ENCODE measurements at places on chromosomes 7 and 10.

GRCh38 chr7:51356849-51357516 is 40.4 kb upstream of the COBL start:
- DNase-seq = no peak

- DNase-seq = no peak
Observed at GRCh38 chr10:24866604-24867583, 85.5 kb downstream of the PRTFDC1 start.

DNA sequence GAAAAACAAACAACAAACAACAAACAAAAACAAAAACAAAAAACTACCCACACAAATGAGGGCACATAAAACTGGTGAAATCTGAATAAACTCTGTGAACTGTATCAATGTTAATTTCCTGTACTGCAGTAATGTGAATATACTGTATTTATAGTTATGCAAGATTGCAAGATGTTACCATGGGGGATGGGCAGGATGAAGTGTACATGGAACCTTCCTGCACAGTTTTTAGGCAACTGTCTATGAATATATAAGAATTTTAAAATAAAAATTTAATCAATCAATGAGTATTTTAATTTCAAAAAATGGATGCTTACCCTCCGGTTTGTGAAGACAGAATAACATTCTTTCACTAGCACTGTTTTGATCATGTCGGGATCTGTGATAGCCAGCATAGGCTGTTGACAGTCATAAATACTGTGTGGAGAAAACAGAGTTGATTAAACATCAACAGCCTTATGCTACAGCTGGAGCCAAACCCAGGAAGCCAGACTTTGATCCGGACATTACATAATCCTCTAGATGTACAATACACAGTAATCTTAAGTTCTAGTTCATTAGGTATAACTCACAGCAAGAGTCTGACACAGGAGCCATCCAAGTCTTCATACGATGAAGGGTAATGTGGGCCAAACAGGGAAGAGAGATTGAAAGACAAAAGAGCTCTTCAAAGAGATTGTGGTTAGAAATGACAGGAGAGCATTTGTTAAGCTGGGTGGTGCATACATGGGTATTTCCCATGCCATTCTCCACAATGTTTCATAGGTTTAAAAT is 14.8 kb downstream of the CYP3A7 start:
- no peak for DNase-seq

DNA sequence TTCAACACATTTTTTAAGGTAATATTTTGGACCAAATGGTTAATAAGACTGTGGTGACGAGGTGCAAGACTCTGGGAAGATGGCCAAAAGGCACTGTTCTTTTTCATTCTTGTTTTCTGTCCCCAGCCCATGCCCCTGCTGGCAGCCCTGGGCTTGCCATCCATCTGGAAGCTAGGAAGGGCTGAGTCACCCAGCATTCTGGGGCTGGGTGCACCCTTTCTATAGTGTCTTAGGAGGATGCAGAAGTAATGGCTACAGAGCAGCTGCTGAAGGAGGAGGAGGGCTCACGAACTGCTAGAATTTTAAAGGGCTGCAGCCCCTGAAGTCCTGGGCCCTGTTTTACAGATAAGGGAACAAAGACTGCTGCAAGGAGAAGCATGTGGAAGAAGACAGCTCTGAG is 42.8 kb upstream of the ZNF32 start:
- DNase-seq = no peak

- DNase-seq = no peak
Observed at GRCh38 chr7:128131731-128132130, 100.5 kb upstream of the LRRC4 start.

- no peak for DNase-seq
Observed at GRCh38 chr7:80603940-80604339, 34.5 kb upstream of the CD36 start.

DNA sequence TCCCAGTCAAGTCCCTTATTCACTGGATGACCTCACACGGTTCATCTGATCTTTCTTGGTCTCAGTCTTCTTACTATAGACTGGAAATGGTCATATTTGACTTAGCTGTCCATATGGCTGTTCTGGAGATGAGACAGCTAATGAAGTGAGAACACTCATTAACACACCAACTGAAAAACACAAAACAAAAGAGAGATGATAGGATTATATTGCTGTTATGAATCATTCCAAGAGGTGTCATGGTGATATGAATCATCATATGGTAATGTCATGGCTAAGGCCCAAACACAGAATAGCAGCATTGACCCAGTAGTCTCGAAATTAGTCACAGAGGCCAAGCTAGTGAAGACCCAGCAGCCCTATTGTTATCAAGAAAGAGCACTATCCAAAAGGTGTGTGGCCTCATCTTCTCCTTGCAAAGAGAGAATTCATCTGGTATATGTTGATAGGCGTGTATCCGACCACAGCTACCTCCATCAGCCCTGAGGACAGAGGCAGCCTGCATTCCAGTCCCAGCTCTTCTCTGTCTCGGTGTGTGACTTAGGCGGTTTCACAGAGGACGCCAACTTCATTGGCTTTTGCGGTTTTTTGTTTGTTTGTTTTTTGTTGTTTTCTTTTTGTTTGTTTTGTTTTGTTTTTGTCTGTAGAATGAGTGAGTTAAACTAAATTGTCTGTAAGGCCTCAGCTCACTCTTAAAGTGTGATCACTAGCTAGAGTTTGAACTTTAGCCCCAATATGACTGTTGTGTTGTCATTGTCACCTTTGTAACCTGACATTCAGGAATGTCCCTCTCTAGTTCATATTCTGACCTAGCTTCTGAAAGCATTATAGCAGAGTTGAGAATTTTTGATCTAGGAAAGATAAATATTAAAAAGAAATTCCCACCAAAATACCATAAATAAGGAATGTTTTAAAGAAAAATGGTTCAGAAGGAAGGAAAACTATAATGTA is 97.4 kb upstream of the PDCD4 start:
- peak; percentile 31 for DNase-seq

DNA sequence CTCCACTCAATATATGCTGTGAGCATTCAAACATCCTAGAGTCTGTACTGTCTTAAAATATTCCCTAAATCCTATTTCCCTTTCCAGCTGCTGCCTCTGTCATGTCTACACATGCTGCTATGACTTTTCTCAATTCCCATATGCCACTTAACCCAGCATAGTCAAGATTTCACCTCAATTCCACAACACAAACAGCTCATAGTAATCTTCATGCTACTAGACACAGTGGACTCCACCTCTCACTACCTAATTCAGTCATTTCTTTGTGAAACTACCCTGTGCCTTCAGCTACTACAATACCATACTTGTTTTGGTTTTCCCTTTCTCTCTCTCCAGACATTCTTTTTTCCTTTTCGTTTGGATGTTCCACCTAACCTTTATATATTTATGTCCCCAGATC is 45.5 kb downstream of the GSAP start:
- no peak for DNase-seq

DNA sequence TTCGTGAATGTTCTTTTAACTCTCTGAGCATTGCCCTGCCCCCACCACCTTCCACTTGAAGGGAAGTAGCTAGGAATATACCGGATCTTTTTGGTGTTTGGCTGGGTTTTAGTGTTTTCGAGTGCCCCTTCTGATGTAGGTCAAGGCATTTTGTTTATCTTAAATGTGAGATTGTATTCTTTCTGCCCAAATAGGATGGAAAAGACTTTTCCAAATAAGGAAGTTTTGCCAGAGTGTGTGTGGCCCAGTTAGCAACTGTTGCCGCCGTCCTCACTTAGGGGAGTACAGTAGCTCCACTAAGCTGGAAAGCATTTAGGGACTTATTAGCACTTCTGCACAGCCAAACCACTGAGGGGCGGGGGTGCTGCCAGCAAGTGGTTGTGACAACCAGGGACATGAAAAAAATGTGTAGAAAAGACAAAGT is 29.8 kb upstream of the VCL start:
- DNase-seq = no peak

GRCh38 chr7:149564340-149565095 is 66.9 kb upstream of the ZNF746 start:
- DNase-seq = no peak

DNA sequence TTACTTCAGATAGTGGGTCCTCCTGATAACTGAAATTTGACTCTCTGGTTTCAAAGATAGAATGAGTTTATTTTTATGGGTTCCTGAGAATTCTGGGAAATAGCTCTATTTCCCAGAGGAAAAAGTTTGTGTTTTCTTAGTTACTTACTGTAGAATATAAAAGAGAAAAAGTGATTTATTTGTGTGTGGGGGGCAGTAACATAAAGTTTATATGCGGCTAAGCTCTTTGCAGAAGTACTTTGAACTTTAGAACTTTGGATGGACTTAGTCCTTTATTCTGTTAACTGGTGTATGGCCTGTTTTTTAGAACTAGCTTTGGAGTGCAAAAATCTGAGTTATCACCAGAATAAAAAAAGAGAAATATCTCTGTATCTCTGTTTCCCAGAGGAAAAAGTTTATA is 157.1 kb downstream of the BBS9 start:
- DNase-seq = no peak

- no peak for DNase-seq
Observed at GRCh38 chr10:69703766-69704630, 74.0 kb downstream of the FAM241B start.

All from stimulated activated effector memory CD8-positive, alpha-beta T cell treated with anti-CD3 and anti-CD28 coated beads, Interleukin-12 subunit alpha, Interleukin-12 subunit beta, amount 100 ng/mL, for 72 hours (primary cell).